ENCODE measurements at places on chromosomes 2 and 18.

DNA sequence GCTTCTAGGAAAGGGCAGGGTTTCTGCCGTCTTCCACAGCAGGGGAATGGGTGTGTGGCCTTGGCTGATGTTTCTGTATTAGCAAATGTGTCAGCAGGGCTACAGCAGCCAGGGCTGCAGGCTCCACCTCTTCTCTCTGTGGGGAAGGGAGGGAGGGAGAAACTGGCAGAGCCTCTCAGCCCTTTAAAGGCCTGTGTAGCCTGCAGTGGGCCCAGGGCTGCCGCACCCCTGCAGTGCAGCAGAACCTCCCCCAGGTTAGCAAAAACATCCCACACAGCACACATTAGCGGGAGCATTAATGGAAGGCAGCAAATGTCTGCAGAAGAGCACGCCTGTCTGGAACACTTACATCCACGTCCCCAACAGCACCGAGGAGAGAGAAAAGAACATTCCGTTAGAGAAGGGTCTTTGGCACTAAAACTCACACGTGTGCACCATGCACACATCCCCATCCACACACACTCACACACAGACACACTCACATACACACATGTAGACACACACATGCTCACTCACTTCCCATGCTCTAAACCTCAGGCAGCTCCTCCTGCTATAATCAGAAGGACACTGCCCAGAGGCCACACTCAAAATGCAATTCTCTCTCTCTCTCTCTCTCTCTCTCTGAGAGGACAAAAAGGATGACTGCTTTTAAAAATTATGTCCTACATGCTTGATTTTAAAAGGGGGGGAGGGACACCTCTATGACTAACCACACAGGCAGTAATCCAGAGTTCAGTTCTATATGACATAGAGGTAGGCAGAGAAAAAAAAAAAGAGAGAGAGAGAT, 24.1 kb downstream of the MRPL35 start:
- no peak for DNase-seq

DNA sequence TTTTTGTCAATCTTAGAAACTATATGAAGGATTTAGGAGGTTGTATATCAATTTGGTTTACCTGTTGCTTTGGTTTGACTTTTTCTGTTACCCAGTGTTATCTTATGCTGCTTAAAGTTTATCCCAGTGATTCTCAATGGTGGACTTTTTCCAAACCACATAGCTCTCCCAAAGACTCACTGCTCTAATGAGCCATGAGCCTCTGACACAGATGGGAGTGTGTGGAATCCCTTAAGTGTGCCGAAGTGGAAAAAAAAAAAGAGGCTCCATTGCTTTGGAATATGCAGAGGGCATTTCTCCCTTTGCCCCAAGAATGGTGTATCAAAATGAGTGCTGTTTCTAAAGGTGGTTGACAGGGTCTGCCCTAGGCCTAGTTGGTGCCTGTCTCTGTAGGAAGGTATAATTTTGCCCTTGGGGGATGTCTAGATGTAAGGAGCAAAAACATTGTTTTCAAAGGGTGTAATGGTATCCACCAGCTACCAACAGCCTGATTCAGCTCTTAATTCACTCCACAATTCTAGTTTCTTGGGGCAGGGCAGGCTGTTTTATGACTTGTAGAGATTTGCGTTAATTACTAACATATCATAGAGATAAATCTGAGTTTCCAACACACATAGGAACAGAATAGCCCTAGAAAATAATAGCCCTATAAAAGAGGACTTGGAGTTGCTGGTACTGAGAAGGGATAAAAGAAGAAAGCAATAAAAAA, 64.3 kb upstream of the CYP26B1 start:
- no peak for DNase-seq

- DNase-seq, result no peak
These were observed 48.1 kb upstream of the RAPH1 start for GRCh38 chr2:203583084-203583695.

- DNase-seq, result no peak
These were observed 88.8 kb downstream of the LRP1B start for GRCh38 chr2:142041996-142042395.

DNA sequence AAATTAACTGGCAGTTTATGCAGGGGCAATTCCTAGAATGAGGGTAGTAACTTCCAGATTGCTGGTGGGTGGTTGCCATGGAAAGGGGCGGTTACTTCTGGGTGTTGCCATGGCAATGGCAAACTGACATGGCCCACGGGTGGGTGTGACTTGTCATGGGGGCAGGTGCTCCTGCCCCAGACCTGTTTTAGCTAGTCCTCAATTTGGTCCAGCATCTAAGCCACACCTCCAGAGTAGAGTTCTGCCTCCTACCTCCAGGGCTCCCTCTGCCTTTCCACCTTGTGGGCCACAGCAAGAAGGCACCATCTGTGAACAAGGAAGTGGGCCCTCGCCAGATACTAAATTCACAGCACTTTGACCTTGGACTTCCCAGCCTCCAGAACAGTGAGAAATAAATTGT, 148.7 kb downstream of the TFCP2L1 start:
- DNase-seq, result no peak

DNA sequence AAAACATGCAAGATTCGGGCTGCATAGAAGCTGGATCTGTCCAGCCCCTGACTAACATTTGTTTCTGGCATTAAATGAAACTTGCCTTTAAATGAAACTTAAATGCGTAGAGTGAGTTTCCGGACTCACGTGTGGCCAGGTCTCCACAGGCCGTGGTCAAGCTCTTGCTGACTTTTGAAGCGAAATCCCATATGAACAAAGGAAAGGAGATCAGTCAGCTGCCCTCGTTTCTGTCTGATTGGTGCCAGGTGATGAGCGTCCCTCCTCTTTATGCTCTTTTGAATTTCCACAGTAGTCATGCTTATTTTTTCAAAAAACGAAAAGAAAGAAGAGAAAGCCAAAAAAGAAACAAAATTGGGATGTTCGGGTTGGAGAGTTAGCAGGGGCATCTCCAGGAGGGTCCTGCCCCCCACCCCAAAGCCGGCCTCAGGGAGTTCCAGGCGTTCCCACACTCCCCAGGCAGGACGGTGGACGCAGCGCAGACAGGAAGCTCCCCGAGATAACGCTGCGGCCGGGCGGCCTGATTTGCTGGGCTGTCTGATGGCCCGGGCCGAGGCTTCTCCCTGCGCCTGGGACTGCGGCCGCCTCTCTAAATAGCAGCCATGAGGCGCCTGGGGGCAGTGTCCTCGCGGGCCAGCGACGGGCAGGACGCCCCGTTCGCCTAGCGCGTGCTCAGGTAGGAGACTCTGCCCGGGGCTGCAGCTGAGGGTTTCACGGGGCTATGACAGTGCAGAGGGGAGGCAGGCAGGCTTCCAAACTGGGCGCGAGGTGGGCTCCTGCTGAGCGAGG, at the start of gene COLEC11:
COLEC11 (plus strand) TSS at position 620 of the 789 bp plus-strand sequence. CDS start 9,229 bp downstream, outside the sequence.
- DNase-seq, result no peak

- no peak for DNase-seq
These were observed 253.9 kb upstream of the CNTNAP5 start for GRCh38 chr2:123770996-123771720.

GRCh38 chr2:117470311-117471095, 344.0 kb upstream of the DDX18 start:
- no peak for DNase-seq

- DNase-seq, result no peak
These were observed 68.9 kb upstream of the ZSWIM2 start for GRCh38 chr2:186917866-186918265.

GRCh38 chr2:165024199-165024598, 68.9 kb upstream of the SLC38A11 start:
- no peak for DNase-seq

DNA sequence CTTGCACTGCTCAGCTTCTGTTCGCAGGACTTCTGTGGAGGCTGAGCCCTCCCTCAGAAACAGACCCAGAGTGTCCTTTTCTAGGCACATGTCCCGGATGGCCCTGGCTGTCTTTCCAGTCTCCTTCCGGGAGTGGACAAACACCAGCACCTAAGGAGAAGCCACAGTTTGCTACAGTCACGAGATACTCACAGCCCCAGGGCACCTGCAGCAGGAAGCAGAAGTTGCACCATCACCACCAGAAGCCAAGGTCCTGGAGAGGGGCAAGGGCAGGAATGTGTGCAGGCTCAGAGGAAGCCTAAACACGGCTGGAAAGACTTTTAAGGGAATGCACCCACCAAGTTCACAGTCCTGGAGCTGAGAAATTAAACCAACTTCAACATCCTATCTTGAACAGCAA, 13.6 kb downstream of the SNRNP200 start:
- no peak for DNase-seq

- DNase-seq, result no peak
These were observed 693.7 kb downstream of the PLCL1 start for GRCh38 chr2:198498048-198498447.

DNA sequence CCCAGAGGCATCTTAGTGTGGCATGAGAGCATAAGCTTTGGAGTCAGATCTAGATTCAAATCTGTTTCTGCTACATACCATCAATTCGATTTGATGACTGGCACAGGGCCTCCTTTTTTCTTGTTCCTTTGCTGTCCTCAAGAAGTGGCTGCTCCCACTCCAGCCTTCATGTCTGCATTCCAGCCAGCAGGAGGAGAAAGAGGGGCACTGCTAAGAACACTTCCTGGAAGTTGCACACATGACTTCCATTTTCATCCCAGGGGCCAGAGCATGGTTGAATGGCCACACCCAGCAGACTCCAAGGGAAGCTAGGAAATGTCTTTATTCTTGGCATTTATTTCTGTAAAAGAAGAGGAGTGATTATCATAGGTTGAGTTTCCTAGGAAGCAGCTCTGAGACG, 50.4 kb downstream of the EML6 start:
- DNase-seq, result no peak

GRCh38 chr18:68937029-68937599, 139.2 kb downstream of the CCDC102B start:
- no peak for DNase-seq

DNA sequence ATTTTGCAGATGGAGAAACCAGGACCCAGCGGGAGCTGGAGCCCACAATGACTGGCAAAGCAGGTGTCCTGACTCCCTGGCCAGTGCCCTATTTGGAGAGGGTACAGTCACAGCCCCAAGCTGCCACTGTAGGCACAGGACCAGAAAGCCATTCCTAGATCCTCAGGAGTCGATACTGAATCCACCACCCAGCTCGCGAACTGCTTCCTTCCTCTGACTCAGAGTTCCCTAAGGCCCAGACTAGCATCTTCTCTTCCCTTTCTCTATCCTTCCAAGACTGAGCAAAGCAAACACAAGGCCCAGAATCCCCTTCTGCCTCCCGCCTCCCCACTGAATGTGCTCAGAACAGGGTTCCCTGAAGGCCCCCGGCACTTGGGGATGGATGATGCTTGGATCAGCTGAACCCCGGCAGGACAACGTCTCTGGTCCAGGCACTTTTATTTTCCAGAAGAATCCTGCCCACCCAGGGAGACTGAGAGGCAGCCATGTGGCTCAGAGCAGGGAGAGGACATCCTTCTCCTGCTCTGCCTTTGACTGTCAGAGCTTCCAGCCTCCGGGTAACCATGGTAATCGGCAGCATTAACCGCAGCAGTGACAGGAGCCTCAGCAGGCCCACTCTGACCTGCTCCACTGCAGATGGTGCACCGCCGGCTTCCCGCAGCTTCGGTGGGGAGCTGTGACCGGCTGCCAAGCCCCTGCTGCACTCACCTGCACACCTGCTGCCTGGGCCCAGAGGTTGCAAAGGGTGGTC, 34.8 kb upstream of the KLHL29 start:
- DNase-seq, result no peak

DNA sequence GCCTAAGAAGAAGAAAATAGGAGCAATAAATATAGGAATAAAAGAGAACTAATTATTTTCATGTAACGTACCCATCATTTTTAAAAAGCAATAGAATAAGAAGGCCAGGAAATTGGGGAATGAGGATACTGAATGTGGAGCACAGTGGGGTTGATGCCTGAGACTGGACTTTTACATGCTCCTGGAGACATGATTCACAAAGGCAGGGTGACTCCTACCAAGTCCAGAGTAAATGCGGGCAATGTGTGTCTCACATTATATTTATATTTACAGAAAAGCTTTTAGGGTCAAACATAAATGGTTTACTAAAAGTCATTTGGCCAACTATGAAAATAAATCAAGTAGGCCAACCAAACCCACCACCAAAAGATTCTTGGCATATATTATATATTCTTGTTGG, 87.9 kb upstream of the COL5A2 start:
- DNase-seq, result no peak

GRCh38 chr2:106363791-106364190, 104.4 kb downstream of the RGPD3 start:
- no peak for DNase-seq

DNA sequence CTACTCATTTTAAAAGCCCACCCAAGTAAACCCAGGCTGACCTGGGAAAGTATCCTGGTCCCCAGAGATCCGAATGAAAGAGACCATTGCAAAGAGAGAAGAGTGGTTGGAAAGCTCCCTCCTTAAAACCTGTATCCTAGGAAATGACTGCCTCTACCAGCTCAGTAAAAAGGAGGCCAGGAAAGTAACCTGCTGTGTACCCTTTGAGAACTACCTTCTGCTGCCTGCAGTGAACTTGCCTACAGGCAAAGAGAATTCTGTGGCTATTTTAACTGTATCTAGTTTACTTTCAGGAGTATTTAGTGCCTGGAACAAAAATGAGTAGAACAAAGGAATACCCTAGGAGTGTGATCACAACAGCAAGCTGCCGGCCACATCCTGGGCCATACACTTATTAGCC, 641.7 kb upstream of the NRXN1 start:
- DNase-seq, result no peak

- DNase-seq, result no peak
These were observed 2.7 kb downstream of the KLHL14 start for GRCh38 chr18:32770054-32770665.

- DNase-seq, result no peak
These were observed 1276.7 kb upstream of the PIK3C3 start for GRCh38 chr18:40678318-40678717.

DNA sequence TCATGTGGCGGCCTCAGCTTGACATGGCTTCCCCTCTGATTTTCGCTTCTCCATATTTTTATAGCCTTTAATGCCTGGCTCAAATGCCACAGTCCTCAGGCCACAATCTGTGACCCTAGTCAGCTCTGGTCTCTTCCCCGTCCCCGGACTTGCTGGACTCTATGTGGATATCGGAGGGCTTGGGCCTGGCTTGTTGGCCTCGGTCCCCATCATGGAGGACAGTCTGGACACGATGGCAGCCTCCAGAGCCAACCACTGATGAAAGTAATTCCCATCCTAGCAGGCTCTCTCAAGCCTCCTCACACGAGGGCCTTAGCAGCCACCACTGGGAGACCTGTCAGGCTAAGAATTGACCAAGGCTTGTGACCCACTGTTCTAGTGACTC, 61.6 kb downstream of the LPIN1 start:
- no peak for DNase-seq

DNA sequence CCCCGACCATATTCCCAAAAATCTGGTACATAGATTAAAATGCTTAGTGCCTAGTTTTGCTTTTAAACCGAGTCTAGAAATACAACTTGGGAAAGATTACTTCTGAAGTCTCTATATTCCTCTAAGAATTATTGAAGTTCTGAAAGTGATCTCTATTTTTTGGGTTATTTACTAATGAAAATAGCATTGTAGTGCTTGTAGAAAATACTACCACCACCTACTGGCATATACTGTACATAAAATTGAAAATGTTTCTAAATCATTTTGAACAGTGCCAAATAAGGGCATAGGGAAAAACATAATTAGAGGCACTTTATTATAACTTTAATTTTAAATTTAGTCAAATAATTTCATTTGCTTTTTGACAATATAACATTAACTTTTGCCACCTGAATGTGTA, 1399.6 kb upstream of the ZEB2 start:
- DNase-seq, result no peak

GRCh38 chr2:187299122-187299906, 148.7 kb downstream of the CALCRL start:
- DNase-seq, result no peak

- no peak for DNase-seq
These were observed 69.4 kb downstream of the AGAP1 start for GRCh38 chr2:235563056-235563910.

GRCh38 chr2:201261471-201261870, 1.1 kb downstream of the CASP8 start:
- DNase-seq, result peak; percentile 74

GRCh38 chr18:44507729-44508325, 172.9 kb upstream of the SETBP1 start:
- peak; percentile 35 for DNase-seq

All from CD4-positive, alpha-beta T cell treated with Interleukin-17A for 1 hour (primary cell).